ENCODE measurements at places on chromosomes 13 and 19.

DNA sequence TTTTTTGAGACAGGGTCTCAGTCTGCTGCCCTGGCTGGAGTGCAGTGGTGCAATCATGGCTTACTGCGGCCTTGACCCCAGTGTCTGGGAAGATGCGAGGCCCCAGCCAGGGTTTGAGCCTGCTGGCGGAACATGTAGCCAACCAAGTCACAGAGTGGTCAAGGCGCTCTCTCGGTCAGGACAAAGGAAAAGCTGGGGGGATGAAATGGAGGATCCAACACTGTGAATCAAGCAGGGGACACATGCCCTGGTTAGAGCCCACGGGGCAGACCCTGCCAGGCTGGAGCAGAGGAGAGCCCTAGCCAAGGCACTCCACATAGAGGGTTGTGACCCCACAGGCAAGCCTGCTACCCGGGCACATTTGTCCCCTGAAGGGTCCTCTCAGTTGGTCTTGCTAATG, 10.1 kb downstream of the TUBA3C start:
- no peak for DNase-seq

- DNase-seq = peak; percentile 23
Measured at GRCh38 chr19:54364775-54365257, at the start of gene LAIR1. LAIR1 (minus strand) TSS chr19:54364931; CDS start chr19:54364804, 127 bp downstream.

- DNase-seq = no peak
Measured at GRCh38 chr13:51230477-51231105, 8.4 kb downstream of the FAM124A start.

DNA sequence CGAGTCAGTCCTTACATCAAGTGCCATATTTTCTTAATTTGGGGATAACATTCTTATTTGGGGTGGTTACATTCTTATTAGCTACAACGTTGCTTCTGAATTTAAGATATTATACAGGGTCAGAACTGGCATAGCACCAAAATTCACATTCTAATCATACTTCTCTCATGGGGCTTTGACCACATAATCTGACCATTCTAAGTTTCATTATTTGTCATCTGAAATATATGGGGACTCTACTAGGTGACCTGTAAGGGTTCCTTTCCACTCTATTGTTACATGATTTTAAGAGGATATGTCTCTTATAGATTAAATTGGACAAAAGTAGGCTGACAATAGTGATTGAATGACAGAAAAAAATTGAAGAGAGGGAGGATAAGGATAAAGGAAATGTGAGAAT, 536.5 kb downstream of the KCTD12 start:
- no peak for DNase-seq

GRCh38 chr13:50842251-50842989, 1.1 kb downstream of the DLEU7 start:
- no peak for DNase-seq

- no peak for DNase-seq
Measured at GRCh38 chr13:110028838-110029621, 242.6 kb upstream of the IRS2 start.
